ENCODE measurements at places on chromosomes 5 and 9. TPM values are rescaled to one million over a fixed set of nuclear protein-coding genes. Genes with fewer than 3 reads are reported as not detected.

FGF18 gene
- total RNA-seq: 0.60 TPM

SPINK13 gene
- not detected for total RNA-seq

MAMDC4 gene
- 1.8 TPM for total RNA-seq

PCDHA5 gene
- total RNA-seq: 0.68 TPM

LHX3 gene
- total RNA-seq: 0.07 TPM

TSSK1B gene
- total RNA-seq: not detected

FOXE1 gene
- 4.2 TPM for total RNA-seq

SPATA31D3 gene
- not detected for total RNA-seq

SUSD3 gene
- 0.71 TPM for total RNA-seq

IL33 gene
- 0.83 TPM for total RNA-seq

GLRA1 gene
- total RNA-seq: not detected

Measured in A549 treated with RU486 at 1 μM for 4 hours (cell line).